ENCODE measurements at places on chromosomes 13 and 19.

GRCh38 chr13:111409413-111409812, 89.0 kb downstream of the TEX29 start:
- no peak for DNase-seq

- no peak for DNase-seq
Observed at GRCh38 chr13:51959773-51960172, 51.5 kb downstream of the ATP7B start.

DNA sequence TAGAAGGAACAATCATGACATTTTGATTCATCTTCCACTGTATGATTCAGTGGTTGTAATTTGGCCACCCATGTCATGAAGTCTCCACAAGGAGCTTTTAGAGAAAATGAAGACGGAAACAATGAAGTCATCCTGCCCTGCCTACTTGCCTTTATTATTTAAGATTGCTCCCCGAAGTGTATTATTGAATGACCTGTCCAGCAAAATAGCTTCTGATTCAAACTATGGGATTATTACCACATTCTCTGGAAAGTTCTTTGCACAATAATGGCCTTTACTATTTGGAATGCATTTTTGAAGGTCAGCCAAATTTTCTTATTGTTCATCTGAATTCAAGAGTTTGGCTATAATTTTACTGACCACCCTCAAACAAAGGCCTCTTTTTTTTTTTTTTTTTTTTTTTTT, 77.8 kb upstream of the RFC3 start:
- no peak for DNase-seq

DNA sequence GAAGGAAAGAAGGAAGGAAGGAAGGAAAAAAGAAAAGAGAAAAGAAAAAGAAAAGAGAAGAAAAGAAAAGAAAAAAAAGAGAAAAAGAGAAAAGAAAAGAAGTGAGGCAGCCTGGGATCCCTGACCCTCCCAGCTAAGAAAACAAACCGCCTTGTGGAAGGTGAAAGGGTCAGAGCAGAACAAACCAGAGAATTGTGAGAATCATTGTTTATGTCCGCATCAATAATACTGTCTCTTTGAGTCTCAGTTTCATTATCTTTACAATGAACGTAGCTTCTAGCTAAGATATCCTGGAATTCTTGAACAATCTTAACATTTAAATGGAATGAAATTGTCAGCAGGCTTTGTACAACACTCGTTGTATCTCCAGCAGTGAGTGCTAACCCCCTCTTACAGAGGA, 66.4 kb upstream of the SERP2 start:
- no peak for DNase-seq

DNA sequence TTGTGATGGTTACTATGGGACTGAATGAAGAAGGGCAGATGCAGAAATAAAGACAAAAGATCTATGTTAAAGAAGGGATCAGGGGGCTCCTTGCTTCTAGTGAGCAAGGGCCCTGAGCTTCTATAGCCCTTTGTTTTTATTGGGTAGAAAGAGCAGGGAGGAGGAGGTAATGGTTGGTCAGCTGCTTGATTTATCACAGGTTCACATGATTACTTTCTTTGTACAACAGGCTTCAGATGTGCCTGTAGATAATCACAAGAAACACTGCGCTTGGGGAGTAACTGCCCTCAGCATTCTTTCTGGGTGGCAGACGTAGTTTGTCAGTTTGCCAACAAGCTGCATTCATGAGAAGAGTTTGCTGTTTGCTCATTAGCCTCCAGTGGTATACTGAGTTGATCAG, 4.8 kb upstream of the ZNF439 start:
- DNase-seq, result no peak
